Jurkat, Clone E6-1 (cell line): ENCODE measurements at places on chromosomes 13 and 19.

GRCh38 chr13:97364031-97364430, 69.9 kb upstream of the RAP2A start:
- no peak for DNase-seq

GRCh38 chr13:94608586-94608985, 6.9 kb downstream of the GPR180 start:
- no peak for DNase-seq

- DNase-seq, result no peak
These were observed 72.5 kb downstream of the RUBCNL start for GRCh38 chr13:46314587-46314986.

GRCh38 chr13:40786568-40786996, 2.8 kb upstream of the SLC25A15 start:
- no peak for DNase-seq

GRCh38 chr13:112744168-112745021, 54.6 kb downstream of the ATP11A start:
- DNase-seq, result no peak

- no peak for DNase-seq
These were observed 68.7 kb downstream of the ACSBG2 start for GRCh38 chr19:6204212-6204611.

- DNase-seq, result no peak
These were observed 66.8 kb downstream of the TDRD3 start for GRCh38 chr13:60463787-60464186.

GRCh38 chr19:15629003-15629880, 11.5 kb upstream of the CYP4F3 start:
- DNase-seq, result peak; percentile 63

DNA sequence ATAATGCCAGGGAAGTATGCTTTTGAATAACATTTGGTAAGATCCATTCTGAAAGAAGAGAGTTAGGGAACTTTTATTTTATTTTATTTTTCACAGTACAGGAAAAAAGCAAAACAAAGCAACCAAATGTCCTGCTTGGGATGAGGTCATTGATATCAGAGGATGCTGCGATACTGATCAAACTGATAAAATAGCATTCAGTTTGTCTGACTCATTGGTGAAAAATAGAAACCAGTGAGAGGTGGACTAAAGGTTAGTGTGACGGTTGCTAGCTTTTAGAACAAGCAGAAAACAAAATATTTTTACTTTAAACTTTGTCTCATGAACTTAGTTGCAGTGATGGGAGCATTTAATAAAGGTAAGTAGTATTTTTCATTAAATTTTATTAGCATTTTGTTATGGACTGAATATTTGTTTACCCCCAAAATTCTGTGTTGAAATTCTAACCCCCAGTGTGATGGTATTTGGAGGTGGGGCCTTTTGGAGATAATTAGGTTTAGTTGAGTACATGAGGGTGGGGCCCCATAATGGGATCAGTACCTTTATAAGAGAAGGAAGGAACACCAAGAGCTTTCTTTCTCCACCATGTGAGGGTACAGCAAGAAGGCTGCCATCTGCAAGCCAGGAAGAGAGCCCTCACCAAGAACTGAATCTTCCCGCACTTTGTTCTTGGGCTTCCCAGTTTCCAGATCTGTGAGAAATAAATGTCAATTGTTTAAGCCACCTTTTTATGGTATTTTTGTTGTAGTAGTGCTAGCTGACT, 37.3 kb downstream of the ITGBL1 start:
- DNase-seq, result no peak

GRCh38 chr13:25910991-25911419, 140.8 kb downstream of the SHISA2 start:
- no peak for DNase-seq

- no peak for DNase-seq
These were observed 80.6 kb downstream of the SIPA1L3 start for GRCh38 chr19:37987356-37988332.

- DNase-seq, result no peak
These were observed 2889.6 kb upstream of the PCDH20 start for GRCh38 chr13:64305246-64305645.

GRCh38 chr19:16892868-16893685, 4.3 kb downstream of the F2RL3 start:
- DNase-seq, result peak; percentile 82

DNA sequence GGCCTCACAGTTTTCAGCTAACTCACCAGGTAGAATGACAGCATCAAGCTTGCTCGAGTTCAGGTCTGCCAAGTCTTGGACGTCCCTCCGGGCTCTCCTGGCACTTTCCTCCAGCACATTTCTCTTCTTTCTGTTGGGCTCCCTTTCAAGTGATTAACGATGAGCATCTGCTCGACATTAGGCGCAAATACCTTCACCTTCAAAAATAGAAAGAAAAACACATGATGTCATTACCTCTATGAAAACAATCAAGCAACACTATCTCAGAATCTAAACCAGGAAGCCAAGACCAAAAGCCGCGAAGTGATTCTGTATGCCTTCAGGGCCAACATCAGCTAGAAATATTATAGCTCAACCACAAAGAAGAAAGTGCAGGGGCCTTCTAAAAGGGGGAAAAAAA, 15.4 kb upstream of the CLN5 start:
- DNase-seq, result peak; percentile 56

DNA sequence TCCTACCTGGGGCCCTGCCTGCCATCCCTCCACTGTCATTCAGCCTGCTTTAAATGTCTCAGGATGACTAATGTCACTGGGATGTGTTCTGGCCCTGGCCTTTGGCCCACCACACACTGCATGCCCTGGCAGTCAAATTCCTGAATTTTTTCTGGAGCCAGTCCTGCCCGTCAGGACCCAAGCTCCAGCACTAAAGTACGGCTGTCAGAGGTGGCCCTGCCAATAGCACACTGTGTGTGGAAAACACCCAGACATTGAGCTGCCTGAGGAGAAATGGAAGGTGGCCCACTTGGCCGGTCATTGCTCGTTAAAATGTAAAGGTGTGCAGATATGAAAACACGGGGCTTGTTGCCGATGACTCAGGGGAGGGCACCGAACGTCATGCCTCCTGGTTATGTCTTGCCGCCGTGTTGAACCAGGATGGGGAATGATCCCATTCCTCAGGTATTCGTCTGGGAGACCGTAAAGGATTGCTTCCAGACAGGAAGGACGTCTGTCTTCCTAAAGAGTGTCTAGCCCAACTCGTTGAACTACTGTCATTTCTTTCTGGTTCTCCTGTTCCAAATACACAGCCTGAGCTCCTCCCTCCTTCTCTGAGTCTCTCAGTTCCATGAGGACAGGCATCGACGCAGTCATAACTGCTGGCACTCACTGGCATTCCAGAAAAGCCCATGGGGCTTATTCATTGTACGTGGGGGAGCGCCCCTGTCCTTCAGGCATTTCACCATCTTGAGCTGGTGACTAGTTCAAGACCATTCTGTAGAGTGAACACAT, 40.6 kb downstream of the COL4A2 start:
- DNase-seq, result no peak

DNA sequence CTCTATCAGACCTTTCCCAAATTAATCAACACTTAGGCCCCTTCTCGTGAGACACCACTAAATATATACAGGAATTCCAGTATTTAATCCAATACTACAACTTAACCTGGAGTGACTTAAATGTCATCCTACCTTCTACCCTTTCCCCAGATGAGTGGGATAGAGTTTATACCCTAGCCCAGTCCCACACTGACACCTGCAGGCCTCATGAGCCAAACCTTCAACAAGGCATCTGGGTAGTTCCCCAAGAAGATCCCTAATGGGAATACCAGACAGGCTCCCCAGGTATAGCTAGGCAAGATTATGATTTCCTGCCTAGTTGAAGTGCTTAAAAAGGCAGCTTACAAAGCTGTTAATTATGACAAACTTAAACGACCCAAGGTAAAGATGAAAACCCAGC, 15.9 kb downstream of the ZNF83 start:
- no peak for DNase-seq
